Urinary bladder (tissue), 4 donors: ENCODE measurements at places on chromosomes 1 and 21. TPM values are rescaled to one million over a fixed set of nuclear protein-coding genes. Genes with fewer than 3 reads are reported as not detected.

- DNase-seq, result no peak
Observed at GRCh38 chr21:14589855-14590563, 43.9 kb upstream of the SAMSN1 start.

The SUCO gene
- polyA plus RNA-seq, result 17.3 TPM

DNA sequence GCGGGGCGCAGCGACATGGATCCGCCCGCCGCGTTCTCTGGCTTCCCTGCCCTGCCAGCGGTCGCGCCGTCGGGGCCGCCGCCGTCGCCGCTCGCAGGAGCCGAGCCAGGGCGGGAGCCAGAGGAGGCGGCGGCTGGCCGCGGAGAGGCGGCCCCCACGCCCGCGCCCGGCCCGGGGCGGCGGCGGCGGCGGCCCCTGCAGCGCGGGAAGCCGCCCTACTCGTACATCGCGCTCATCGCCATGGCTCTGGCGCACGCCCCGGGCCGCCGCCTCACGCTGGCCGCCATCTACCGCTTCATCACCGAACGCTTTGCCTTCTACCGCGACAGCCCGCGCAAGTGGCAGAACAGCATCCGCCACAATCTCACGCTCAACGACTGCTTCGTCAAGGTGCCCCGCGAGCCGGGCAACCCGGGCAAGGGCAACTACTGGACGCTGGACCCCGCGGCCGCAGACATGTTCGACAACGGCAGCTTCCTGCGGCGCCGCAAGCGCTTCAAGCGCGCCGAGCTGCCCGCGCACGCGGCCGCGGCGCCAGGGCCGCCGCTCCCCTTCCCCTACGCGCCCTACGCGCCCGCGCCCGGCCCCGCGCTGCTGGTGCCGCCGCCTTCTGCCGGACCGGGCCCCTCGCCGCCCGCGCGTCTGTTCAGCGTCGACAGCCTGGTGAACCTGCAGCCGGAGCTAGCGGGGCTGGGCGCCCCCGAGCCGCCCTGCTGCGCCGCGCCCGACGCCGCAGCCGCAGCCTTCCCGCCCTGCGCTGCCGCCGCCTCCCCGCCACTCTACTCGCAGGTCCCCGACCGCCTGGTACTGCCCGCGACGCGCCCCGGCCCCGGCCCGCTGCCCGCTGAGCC lies 459 bp downstream of the FOXE3 start:
- DNase-seq, result no peak

The SOX13 gene
- 41.9 TPM for polyA plus RNA-seq

The PROK1 gene
- 5.3 TPM for polyA plus RNA-seq

- no peak for DNase-seq
Observed at GRCh38 chr1:155809088-155809487, 47.9 kb downstream of the GON4L start.
